ENCODE measurements at places on chromosomes 6 and 20.

GRCh38 chr6:111494951-111495635, 12.1 kb upstream of the REV3L start:
- no peak for DNase-seq

DNA sequence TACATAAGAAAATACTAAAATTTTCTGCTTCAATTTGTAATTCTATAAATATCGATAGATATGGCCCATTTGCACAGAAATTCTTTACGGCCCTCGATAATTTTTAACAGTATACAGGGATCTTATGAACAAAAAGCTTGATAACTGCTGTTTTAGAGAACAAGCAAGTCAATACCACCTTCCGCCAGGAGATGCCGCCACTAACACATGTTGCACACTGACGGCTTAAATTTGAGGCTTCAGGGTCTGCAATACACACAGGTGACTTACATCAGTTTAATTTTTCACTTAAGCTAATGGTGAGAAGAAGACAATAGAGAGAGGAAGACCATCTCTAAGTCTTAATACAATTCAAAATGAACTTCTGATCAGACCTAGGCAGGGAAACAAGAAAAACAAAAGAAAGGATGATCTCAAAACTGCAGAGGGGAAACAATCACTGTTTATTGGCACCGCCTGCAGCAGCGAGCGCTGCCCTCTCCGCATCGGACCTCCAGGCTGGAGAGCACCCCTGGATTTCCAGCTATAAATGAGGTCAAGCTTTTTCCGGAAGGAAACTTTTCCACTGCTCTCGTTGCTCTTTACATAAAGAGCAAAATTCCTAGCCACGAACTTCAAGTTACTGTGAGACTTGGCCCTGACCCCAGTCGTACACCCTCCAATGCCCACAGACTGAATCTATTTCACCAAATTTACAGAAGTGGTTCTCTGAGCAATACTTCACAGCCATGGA, 53.9 kb downstream of the OTOR start:
- peak; percentile 68 for DNase-seq

DNA sequence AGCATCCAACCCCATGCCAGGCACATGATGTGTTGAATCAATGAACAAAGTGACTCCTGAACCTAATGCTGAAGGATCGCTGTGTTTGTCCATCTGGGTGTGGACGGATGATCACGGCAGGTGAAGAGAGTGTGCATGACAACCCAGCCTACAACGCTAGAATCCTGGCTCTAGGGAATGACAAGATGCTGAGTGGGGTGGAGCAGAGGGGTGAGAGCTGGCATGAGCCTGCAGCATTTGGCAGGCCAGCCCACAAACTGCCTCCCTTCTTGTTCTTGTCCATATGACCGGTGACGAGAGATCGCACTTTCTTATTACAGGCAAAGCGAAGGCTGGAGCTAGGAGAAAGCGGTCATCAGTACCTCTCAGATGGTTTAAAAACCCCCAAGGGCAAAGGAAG, 54.7 kb upstream of the CDKAL1 start:
- no peak for DNase-seq

- DNase-seq, result no peak
Measured at GRCh38 chr20:1702328-1702727, 44.7 kb upstream of the SIRPG start.

GRCh38 chr20:23585808-23586734, 17.8 kb upstream of the CST9L start:
- no peak for DNase-seq
